ENCODE measurements at places on chromosomes 6 and 20. TPM values are rescaled to one million over a fixed set of nuclear protein-coding genes. Genes with fewer than 3 reads are reported as not detected.
A peak's percentile ranks its signal among the peaks of the same experiment; 100 is the strongest.

GRCh38 chr6:128071212-128071611, 170.4 kb upstream of the THEMIS start:
- no peak for DNase-seq

DNA sequence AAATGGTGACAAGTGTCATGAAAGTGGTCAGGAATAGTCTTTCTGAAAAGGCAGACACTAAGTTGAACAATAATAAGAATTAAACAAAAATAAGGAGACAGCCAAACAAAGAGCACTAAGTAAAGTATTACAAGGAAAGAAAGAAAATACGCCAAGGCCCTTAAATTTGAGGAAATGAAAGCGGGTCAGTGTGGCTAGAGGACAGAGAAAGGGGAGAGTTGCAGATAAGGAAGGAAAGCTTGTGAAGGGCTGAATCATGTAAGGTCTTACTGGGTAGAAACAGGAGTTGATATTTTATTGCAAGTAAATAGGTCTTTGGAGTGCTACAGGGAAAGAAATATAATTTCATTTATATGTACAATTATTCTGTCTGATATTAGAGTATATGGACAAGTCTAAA, 732.1 kb downstream of the EPHA7 start:
- DNase-seq = no peak

- no peak for DNase-seq
Measured at GRCh38 chr20:51987812-51988211, 185.5 kb upstream of the SALL4 start.

DNA sequence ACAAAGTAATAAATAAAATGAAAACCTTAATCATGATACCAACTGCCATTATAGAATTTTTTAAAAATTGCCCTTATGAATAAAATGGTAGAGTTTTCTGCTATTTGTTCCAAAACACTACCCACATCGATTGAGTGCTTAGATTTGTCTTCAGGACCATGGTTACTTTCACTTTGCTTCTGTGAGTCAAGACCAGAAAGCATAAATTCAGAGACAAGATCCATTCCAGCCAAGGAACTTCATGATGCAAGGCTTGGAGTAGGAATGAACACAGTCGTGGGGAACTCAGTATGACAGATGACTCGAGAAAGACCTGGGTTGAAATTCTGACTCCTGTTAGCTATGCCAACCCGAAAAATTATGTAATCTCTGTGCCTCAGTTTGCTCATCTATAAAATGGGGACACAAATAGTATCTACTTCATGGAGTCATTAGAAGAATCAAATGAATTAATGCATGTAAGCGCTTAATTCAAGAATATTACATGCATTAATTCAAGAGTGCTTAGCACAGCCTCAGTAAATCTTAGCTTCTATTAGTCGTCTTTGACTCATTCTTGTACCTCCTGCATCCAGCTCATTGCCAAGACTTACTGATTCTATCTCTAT, 72.5 kb upstream of the MYLIP start:
- DNase-seq = no peak

GRCh38 chr6:160455081-160455480, 106.9 kb downstream of the SLC22A3 start:
- DNase-seq = no peak

DNA sequence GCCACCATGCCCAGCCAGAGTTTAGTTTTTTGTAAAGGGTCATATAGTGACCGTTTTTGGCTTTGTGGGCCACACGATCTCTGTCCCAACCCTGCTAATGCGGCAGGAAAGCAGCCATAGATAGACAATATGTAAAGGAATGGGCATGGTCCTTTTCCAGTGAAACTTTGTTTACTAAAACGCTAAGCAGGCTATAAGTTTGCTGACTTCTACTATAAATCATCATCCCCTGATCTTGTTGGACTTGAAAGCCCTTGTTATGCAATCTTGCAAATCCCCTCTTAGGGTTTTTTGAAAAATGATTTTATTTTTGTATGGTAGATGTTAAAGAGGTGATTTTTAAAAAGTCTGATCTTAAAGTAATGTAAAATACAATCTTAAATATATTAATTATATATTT, 63.6 kb downstream of the CBFA2T2 start:
- DNase-seq = no peak

DNA sequence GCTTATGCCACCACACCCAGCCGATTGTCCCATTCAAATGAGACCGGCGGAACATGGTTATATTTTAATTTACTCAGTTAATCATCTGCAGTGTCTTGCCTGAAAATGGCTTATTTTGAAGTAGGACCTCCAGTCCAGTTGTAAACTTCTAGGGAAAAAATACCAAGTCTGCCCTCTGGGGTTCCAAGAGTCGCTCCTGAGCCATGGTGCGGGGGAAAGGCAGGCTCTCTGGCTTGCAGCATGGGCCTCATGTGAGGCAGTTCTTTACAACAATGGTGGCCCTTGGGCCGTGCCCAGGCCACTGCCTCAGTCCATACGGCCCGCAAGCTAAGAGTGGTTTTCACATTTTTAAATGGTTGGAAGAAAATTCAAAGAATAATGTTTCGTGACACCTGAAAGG, 62.7 kb upstream of the XRN2 start:
- DNase-seq = no peak

- no peak for DNase-seq
Measured at GRCh38 chr6:20715135-20715806, 181.0 kb downstream of the CDKAL1 start.

- no peak for DNase-seq
Measured at GRCh38 chr6:167956983-167957492, 40.4 kb upstream of the KIF25 start.

- no peak for DNase-seq
Measured at GRCh38 chr6:9233686-9234085, 798.3 kb upstream of the SLC35B3 start.

DNA sequence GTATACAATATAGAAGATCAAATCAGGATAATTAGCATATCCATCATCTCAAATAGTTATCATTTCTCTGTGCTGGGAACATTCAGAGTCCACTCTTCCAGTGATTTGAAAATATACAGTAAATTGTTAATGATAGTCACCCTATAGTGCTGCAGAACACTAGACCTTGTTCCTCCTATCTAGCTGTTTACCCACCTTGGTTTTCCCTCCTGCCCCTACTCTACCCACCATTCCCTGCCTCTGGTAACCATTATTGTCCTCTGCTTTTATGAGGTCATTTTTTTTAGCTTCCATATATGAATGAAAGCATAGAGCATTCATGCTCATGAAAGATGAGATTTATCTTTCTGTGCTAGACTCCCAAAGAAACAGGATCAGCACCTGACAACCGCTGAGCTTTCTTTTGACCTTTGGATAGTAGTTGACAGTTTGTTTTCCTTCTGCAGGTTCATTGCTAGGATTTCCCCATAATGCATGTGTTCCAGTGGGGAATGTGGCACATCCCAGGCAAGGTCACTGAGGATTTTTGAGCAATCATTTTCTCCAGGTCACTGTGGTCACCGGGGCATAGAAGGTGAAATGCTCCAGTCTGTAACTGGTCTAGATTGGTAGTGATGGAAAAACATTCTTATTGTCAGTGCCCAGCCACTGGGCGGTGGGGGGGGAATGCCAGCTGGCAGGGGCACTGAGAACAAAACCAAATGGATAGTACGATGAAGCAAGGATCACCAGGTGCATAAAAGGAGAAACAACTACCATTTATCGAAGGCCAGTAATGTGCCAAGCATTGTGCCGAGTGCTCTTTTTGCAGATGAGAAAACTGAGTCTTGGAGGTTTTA, 33.6 kb upstream of the BCAS1 start:
- no peak for DNase-seq

- peak; percentile 64 for DNase-seq
Measured at GRCh38 chr20:40279390-40279789, 409.6 kb downstream of the MAFB start.

- peak; percentile 66 for DNase-seq
Measured at GRCh38 chr20:45355209-45356084, 7.2 kb upstream of the SDC4 start.

DNA sequence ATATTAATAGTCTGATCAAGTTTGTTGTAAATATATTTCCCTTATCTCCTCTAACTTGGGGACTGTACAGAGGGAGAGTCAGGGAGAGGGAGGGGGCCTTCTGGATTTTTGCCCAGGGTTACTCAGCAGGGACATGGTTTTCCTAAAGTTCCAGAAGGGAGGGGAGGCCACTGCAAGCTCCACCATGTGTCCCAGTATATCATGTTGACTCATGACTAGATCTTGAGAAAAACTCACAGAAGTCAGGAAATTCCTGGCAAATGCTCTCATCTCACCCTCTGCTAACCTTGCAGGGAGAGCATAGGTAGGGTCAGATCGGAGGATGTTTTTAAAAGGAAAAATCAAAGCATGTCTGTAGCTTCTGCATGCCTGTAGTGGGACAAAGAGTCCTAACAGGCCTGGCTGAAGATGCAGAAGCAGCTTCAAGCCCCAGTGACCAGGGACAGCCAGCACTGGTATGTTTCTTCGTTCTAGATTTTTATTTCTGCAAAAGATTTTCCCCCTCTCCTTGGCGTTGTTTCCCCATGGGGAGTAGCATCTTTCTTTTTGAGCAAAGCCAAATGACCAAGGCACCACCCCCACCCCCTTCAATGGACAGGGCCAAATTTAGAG, 272.9 kb upstream of the SUPT3H start:
- DNase-seq = peak; percentile 48

- DNase-seq = peak; percentile 22
Measured at GRCh38 chr20:36929290-36929689, 22.2 kb downstream of the SAMHD1 start.

DNA sequence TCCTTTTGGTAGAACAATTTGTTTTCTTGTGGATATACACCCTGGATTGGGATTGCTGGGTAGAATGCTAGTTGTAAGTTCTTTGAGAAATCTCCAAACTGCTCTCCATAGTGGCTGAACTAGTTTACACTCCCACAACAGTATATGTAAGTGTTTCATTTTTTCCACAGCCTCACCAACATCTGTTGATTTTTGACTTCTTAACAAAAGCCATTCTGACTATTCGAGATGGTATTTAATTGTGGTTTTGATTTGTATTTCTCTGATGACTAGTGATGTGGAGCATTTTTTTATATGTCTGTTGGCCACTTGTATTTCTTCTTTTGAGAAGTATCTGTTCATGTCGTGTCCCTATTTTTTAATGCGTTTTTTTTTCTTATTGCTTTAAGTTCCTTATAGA, 444.1 kb downstream of the CBLN4 start:
- DNase-seq = no peak

- DNase-seq = no peak
Measured at GRCh38 chr6:123788319-123788718, 15.3 kb upstream of the NKAIN2 start.

DNA sequence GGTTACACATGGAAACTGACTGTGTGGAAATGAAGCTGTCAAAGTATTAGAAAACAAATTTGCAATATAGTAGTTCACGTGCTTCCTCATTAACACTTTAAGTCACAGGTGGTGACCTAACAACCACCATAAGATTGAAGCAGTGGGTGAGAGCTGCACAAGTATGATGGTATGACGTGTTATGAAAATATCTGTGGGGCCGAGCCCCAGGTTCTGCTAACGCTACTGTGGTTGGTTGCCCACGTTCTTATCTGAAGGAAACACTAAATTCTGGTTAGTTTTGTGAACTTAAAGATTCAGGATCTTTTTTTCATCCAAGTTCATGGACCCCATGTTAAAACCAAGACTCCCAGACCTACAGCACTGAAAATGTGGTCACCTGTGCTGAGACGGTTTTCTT, 243.0 kb upstream of the RIN2 start:
- no peak for DNase-seq

- DNase-seq = no peak
Measured at GRCh38 chr6:111294374-111294967, 188.5 kb downstream of the REV3L start.

DNA sequence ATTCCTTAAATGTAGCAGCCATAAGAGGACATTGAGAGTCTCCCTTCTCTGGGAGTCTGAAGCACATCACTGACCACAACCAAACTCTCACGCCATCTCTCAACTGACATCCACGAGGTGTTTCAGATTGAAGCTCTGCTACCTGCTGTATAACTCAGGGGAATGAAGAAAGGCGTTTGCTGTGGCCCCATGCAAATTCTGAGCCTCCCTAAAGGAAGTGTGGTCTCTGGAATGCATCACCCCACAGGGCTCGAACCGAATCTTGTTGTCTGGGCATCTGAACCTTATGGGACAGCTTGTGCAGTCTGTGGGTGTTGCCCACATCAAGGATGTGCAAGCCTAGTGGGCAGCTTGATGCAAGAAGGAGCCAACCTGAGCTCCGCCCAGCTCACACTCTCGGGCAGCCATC, 10.9 kb downstream of the PMEPA1 start:
- no peak for DNase-seq

GRCh38 chr6:118974790-118975189, 39.8 kb upstream of the MCM9 start:
- no peak for DNase-seq

DNA sequence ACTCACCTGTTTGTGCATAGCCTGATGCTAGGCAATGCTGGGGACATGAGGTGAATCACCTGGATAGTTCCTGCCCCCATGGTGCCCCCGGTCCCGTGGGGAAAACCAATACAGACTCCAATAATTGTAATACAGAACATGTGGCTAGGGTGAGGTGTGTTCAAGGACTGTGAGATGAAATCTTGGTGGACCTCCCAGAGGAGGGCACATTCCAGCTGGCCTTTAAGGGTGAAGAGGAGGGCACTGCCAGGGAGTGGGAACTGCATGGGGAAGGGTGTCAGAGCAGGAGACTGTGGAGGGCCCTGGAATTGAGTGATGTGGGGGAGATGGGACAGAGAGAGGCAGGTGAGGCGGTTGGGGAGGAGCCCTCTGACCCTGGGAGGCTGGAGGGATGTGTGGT, 2.5 kb downstream of the COX4I2 start:
- no peak for DNase-seq

DNA sequence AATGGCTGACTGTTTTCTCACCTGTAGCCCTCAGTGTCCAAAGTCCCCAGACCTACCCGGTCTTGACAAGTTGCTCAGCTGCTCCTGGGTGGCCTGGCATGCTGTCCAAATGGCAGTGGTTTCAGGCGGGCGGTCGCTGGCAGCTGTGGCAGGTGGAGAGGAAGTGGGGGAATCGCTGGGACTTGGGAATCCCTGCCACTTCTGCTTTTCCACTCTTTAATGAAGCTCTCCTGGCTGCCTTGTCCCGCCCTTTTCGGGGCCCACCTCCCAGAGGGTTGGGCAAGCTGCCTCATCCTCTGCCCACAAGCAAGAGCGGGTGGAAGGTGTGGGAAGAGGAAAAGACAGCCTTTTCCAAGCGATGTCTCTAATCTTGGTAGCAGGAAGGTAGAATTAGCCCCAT, at the start of gene OCSTAMP:
TSS of gene OCSTAMP (minus strand) at position 194 of the 400 bp plus-strand sequence. CDS start at position 100, 94 bp downstream.
- DNase-seq = no peak

GRCh38 chr6:123171341-123172115, 175.5 kb downstream of the CLVS2 start:
- no peak for DNase-seq

The SCGN gene
- total RNA-seq = not detected

The CAPN11 gene
- total RNA-seq = not detected

The RUNX2 gene
- 0.39 TPM for total RNA-seq

The SAMD3 gene
- not detected for total RNA-seq

The GJA10 gene
- total RNA-seq = not detected

The SLC18B1 gene
- 7.3 TPM for total RNA-seq

The DDX39B gene
- total RNA-seq = 389 TPM

The PTP4A1 gene
- total RNA-seq = 4.9 TPM

The CLDN20 gene
- not detected for total RNA-seq

The SLC17A2 gene
- not detected for total RNA-seq

The KIAA0408 gene
- total RNA-seq = not detected
